B cell (primary cell): ENCODE measurements at places on chromosomes 6 and 20. TPM values are rescaled to one million over a fixed set of nuclear protein-coding genes. Genes with fewer than 3 reads are reported as not detected.

SLC22A2 gene
- not detected in 2 replicates for polyA plus RNA-seq

RIMS4 gene
- not detected in 2 replicates for polyA plus RNA-seq

RAET1L gene
- polyA plus RNA-seq = not detected in 2 replicates

NTSR1 gene
- polyA plus RNA-seq = not detected in 2 replicates

KLHDC3 gene
- polyA plus RNA-seq = 35.4 and 47.4 TPM in 2 replicates

RIPOR2 gene
- polyA plus RNA-seq = 300 and 324 TPM in 2 replicates

ADTRP gene
- polyA plus RNA-seq = 0.18 and 0.84 TPM in 2 replicates

- H3K36me3 ChIP-seq = no peaks in the 10 kb centered on the region
- no peaks in the 10 kb centered on the region for H3K27me3 ChIP-seq
- no peak overlapping the region for H3K27ac ChIP-seq
- H3K4me3 ChIP-seq = no peak overlapping the region
- no peak for DNase-seq
Measured at GRCh38 chr20:39136798-39137197, 174.7 kb downstream of the DHX35 start.

- H3K4me1 ChIP-seq = peaks cover 14% of the 10 kb centered on the region
- peaks cover 4% of the 10 kb centered on the region for H3K36me3 ChIP-seq
- no peaks in the 10 kb centered on the region for H3K27me3 ChIP-seq
- peak overlapping the region; percentile 15 for H3K27ac ChIP-seq
- DNase-seq = no peak
Measured at GRCh38 chr6:142786476-142786875, 158.5 kb downstream of the HIVEP2 start.

DNA sequence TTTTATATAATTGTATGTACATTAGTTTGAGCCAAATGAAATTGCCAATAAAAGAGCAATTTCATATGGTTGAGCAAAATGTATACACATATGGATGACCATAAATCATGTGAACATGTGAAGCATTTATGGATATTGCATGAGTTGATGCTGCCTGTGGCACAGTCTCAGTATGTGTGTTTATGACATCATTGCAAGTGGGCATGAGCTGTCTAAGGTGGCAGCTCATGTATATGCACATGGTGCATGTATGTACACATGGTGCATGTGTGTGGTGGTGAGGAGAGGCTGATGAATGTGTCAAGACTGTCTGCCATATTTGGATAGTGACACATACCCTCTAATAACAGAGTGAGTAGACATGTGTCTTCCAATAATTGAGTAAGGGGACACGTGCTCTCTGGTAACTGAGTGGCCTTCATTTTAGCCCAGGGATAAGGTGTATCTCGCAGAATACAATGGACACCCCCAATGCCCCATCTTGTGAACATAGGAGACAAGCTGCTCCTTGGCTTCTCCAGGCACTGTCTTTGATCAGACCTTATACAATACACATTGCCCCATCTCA lies 208.8 kb downstream of the DHX35 start:
- H3K4me1 ChIP-seq = no peaks in the 10 kb centered on the region
- no peak for DNase-seq
- no peaks in the 10 kb centered on the region for H3K36me3 ChIP-seq
- H3K27me3 ChIP-seq = no peaks in the 10 kb centered on the region
- no peak overlapping the region for H3K27ac ChIP-seq
- H3K4me3 ChIP-seq = no peak overlapping the region

GRCh38 chr6:56959938-56960337 lies 5.0 kb downstream of the BEND6 start:
- H3K36me3 ChIP-seq = no peaks in the 10 kb centered on the region
- H3K4me1 ChIP-seq = peaks cover 8% of the 10 kb centered on the region
- no peak overlapping the region for H3K4me3 ChIP-seq
- H3K27me3 ChIP-seq = no peaks in the 10 kb centered on the region
- no peak for DNase-seq
- no peak overlapping the region for H3K27ac ChIP-seq

GRCh38 chr6:157325069-157325805 lies 1.9 kb upstream of the TMEM242 start:
- H3K36me3 ChIP-seq = no peaks in the 10 kb centered on the region
- no peak overlapping the region for H3K4me3 ChIP-seq
- peaks cover 6% of the 10 kb centered on the region for H3K27me3 ChIP-seq
- H3K27ac ChIP-seq = no peak overlapping the region
- H3K4me1 ChIP-seq = peaks cover 10% of the 10 kb centered on the region

DNA sequence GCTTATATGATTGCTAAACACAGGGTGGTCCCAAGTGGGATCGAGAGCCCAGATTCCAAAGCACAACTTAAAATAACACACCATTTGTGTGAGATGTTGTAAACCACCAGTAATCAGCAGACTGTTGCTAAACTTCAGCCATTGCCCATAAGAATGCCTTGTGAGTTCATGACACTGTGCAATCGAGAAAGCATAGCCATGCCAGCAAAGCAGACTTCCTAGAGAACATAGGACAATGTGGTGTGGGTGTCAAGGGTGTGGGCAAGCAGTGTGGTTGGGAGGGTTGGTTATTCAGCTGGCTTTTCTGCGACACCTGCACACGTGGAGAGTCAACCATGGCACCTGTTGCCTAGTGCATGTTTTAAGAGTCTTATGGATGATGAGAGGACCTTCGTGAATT lies 16.1 kb upstream of the CALHM6 start:
- no peaks in the 10 kb centered on the region for H3K27me3 ChIP-seq
- no peaks in the 10 kb centered on the region for H3K36me3 ChIP-seq
- no peak overlapping the region for H3K27ac ChIP-seq
- H3K4me3 ChIP-seq = no peak overlapping the region
- H3K4me1 ChIP-seq = peaks cover 16% of the 10 kb centered on the region
- DNase-seq = no peak

- DNase-seq = no peak
- H3K4me3 ChIP-seq = no peak overlapping the region
- H3K27ac ChIP-seq = no peak overlapping the region
- H3K36me3 ChIP-seq = no peaks in the 10 kb centered on the region
- H3K4me1 ChIP-seq = no peaks in the 10 kb centered on the region
Measured at GRCh38 chr6:45592991-45593390, 215.3 kb upstream of the SUPT3H start.

DNA sequence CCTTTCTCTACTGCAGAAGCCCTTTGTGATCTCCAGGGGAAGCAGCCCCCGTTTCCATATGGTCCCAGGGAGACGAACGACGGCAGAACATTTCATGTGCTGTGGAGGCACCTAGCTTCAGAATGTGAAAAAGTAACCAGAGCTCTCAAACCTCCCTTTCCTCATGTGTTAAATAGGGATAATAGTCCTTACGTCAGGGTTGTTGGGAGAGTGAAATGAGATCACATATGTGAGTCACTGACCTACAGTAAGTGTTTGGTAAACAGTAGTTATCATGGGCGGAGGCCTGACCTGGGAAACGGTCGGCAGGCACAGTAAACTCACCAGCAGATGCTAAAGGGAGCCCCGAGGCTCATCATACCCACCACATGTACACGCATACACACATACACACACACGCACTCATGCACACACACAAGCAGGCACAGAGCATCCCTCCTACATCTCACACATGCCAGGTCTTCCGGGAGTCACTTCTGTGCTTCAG lies 89.7 kb downstream of the LY86 start:
- DNase-seq = no peak
- no peaks in the 10 kb centered on the region for H3K36me3 ChIP-seq
- no peak overlapping the region for H3K4me3 ChIP-seq
- H3K27ac ChIP-seq = no peak overlapping the region
- peaks cover 5% of the 10 kb centered on the region for H3K4me1 ChIP-seq

- no peaks in the 10 kb centered on the region for H3K4me1 ChIP-seq
- H3K27me3 ChIP-seq = no peaks in the 10 kb centered on the region
- no peaks in the 10 kb centered on the region for H3K36me3 ChIP-seq
- DNase-seq = no peak
- no peak overlapping the region for H3K27ac ChIP-seq
Measured at GRCh38 chr6:129184808-129185366, 301.9 kb downstream of the LAMA2 start.

GRCh38 chr6:25050356-25050755 lies 114.6 kb upstream of the RIPOR2 start:
- peaks cover 73% of the 10 kb centered on the region for H3K4me1 ChIP-seq
- no peaks in the 10 kb centered on the region for H3K36me3 ChIP-seq
- peak; percentile 60 for DNase-seq
- no peaks in the 10 kb centered on the region for H3K27me3 ChIP-seq
- no peak overlapping the region for H3K4me3 ChIP-seq

- DNase-seq = no peak
- no peak overlapping the region for H3K27ac ChIP-seq
- H3K27me3 ChIP-seq = no peaks in the 10 kb centered on the region
- no peak overlapping the region for H3K4me3 ChIP-seq
Measured at GRCh38 chr20:16299897-16300296, 273.4 kb downstream of the KIF16B start.

DNA sequence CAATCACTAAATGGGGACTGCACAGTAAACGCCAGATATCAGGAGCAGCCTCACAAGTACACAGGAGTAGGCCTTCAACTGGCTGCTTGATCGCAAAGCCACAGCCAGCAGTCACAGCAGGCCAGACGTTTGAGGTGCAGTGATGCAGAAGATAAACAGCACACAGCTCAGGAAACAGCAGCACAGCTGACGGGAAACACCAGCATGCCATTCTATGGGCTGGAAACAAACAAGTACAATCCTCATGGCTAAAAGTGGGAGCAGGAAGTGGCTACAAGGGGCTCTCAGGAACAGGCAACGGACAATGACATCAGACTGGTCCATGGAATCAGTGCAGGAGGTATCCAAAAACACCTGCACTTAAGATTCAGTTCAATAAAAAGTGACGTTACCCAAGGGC lies 111.0 kb downstream of the DTNBP1 start:
- no peaks in the 10 kb centered on the region for H3K27me3 ChIP-seq
- H3K27ac ChIP-seq = peak overlapping the region; percentile 1
- H3K4me1 ChIP-seq = peaks cover 35% of the 10 kb centered on the region
- DNase-seq = peak; percentile 51
- H3K4me3 ChIP-seq = no peak overlapping the region

DNA sequence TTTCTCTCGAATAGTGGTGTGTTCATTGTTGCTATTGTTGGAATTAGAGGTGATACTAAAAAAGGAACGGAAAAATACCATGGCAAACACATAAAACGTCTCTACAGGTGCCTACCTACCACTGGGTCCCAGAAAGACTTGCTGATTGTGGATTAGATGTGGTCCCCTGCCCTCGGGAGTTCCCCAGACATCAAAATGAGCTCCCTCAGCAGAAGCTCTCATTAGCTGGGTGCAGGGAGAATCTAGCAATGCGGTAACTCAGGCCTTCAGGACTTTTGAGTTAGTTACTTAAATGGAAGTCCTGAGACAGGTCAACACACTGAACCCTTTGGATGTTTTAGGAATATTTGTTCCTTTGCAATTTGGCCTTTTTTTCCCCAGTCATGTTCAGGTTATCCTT lies 6.1 kb downstream of the IRF4 start:
- peaks cover 87% of the 10 kb centered on the region for H3K36me3 ChIP-seq
- no peak overlapping the region for H3K27ac ChIP-seq
- no peaks in the 10 kb centered on the region for H3K27me3 ChIP-seq
- DNase-seq = no peak
- H3K4me1 ChIP-seq = peaks cover 77% of the 10 kb centered on the region

- no peaks in the 10 kb centered on the region for H3K4me1 ChIP-seq
- no peaks in the 10 kb centered on the region for H3K36me3 ChIP-seq
- no peaks in the 10 kb centered on the region for H3K27me3 ChIP-seq
Measured at GRCh38 chr20:13229538-13229937, 8.5 kb downstream of the ISM1 start.

- H3K27ac ChIP-seq = no peak overlapping the region
- no peaks in the 10 kb centered on the region for H3K4me1 ChIP-seq
- no peaks in the 10 kb centered on the region for H3K27me3 ChIP-seq
- H3K36me3 ChIP-seq = no peaks in the 10 kb centered on the region
- no peak overlapping the region for H3K4me3 ChIP-seq
Measured at GRCh38 chr6:114039841-114040240, 68.9 kb upstream of the HDAC2 start.

DNA sequence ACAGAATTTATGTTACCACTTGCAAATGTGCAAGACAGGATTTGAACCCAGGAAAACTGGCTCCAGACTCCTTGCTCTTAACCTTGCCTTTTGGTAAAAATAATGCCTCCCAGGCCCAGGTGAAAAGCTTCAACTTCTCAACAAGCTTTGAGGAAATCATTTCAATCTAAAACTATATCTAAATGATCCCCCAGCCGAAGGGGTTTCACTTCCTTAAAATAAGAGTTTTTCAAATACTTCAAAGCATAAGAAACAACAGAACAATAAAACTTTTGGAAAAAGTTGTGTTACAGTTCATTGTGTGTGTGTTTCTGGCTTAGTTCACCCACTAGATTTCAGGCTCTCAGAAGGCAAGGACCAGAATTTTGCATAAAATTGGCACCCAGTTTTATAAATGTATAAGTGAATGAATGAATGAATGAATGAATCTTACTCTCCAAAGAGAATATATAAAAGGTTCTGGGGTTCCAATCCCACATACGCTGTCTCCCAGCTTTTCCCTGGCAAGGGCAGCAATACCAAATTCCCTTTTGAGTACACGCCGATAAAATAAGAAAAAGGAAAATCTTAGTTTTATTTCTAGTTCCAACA lies 5.4 kb downstream of the OR2H2 start:
- H3K4me1 ChIP-seq = no peaks in the 10 kb centered on the region
- H3K4me3 ChIP-seq = no peak overlapping the region
- DNase-seq = no peak
- H3K36me3 ChIP-seq = no peaks in the 10 kb centered on the region
- no peak overlapping the region for H3K27ac ChIP-seq
- H3K27me3 ChIP-seq = no peaks in the 10 kb centered on the region

- no peaks in the 10 kb centered on the region for H3K27me3 ChIP-seq
- H3K27ac ChIP-seq = no peak overlapping the region
- H3K4me1 ChIP-seq = no peaks in the 10 kb centered on the region
- H3K4me3 ChIP-seq = no peak overlapping the region
- no peaks in the 10 kb centered on the region for H3K36me3 ChIP-seq
Measured at GRCh38 chr6:91608428-91608827, 1021.6 kb upstream of the MAP3K7 start.

- peaks cover 22% of the 10 kb centered on the region for H3K4me1 ChIP-seq
- peak; percentile 38 for DNase-seq
- H3K36me3 ChIP-seq = peaks cover 65% of the 10 kb centered on the region
- no peaks in the 10 kb centered on the region for H3K27me3 ChIP-seq
Measured at GRCh38 chr6:154814063-154814462, 80.8 kb downstream of the SCAF8 start.

DNA sequence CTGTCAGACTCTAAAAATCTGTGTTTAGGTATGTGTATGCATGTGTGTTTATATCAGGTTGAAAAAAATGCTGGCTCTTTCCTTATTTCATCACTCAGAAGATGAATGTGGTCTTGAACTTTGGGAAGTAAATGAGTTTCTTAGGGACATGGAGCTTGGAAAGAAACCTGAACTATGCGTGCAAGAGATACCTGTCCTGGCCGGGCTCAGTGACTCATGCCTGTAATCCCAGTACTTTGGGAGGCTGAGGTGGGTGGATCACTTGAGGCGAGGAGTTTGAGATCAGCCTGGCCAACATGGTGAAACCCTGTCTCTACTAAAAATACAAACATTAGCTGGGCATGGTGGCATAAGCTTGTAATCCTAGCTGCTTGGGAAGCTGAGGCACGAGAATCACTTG lies 4.4 kb upstream of the GLP1R start:
- no peak for DNase-seq
- H3K27ac ChIP-seq = no peak overlapping the region
- no peak overlapping the region for H3K4me3 ChIP-seq
- H3K36me3 ChIP-seq = no peaks in the 10 kb centered on the region

- no peak overlapping the region for H3K4me3 ChIP-seq
- H3K27me3 ChIP-seq = no peaks in the 10 kb centered on the region
- no peak for DNase-seq
- no peaks in the 10 kb centered on the region for H3K36me3 ChIP-seq
Measured at GRCh38 chr6:16836144-16836981, 75.1 kb upstream of the ATXN1 start.
